ENCODE measurements at places on chromosomes 2 and 18.

DNA sequence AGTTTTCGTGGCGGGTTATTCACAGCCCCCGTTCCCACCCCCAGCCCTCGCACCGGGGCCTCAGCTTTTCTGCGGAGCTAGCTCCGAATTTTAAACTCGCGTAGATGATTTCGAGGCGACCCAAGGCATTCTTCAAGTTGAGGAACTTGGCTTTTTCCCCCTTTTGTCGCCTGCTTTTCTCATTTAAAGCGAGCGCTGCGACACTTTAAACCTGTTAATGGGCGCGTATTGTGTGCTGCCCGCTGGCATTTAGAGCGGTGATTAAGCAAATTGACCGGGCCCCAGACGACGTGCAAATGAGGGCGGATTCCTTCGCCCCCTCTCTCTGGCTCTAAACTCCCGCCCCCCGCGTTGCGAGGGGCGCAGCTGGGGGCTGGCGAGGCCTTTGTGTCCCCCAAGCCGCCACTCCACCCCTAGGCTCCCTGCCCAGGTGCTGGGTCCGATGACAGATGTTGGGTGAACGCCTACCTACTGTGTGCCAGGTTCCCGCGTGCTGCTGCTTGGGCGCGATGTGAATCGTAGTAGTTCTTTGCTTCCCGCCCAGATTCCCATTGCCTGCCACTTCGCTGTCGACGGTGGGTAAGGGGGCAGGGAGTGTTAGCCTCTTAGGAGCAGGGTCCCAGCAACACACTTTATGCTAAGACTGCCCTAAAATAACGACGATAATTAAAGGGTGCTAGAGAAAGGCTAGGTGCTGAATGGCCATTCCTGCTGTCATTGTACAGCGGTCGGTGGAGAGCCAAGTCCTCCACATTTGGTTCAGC, 1.9 kb downstream of the TCF7L1 start:
- DNase-seq = no peak

GRCh38 chr2:48415836-48416515, 114.0 kb upstream of the STON1 start:
- peak; percentile 2 for DNase-seq

- no peak for DNase-seq
Observed at GRCh38 chr2:46302005-46302695, 4.9 kb downstream of the EPAS1 start.

GRCh38 chr2:65634304-65634703, 201.9 kb upstream of the SPRED2 start:
- no peak for DNase-seq

DNA sequence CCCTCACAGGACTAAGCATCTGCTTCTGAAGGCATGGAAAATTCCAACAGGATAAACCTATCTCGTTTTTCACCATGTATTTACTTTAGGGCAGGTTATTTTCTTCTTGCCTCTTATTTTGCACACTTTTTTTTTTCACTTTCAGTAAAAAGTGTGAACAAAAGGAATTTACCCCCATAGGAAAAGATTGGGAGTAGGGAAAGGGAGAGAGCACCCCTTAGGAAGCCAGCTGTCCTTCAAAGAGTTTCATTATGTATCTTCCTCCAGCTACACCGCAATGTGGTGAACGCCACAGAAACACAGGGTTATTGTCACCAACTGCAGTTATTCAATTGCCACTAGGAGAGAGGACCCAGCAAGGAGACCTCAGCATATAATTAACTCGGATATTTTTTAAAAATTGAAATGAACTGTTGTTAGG, 286.2 kb upstream of the VRK2 start:
- DNase-seq = no peak

Data from CD4-positive, alpha-beta T cell treated with Interleukin-15 for 4 hours (primary cell).